Fibroblast of lung (primary cell): ENCODE measurements at places on chromosomes 5 and 9. TPM values are rescaled to one million over a fixed set of nuclear protein-coding genes. Genes with fewer than 3 reads are reported as not detected.
A peak's percentile ranks its signal among the peaks of the same experiment; 100 is the strongest.

Gene ELOVL7
- under 0.01 and 0.26 TPM in 2 replicates for total RNA-seq

Gene CDC20B
- total RNA-seq = under 0.01 TPM in 1 of 2 replicates, not detected in the other

Gene SOX30
- total RNA-seq = under 0.01 TPM in 1 of 2 replicates, not detected in the other

Gene PCDHA12
- 0.26 and 0.50 TPM in 2 replicates for total RNA-seq

- no peak for DNase-seq
Measured at GRCh38 chr9:34490760-34491159, 32.0 kb downstream of the ENHO start.

- peak; percentile 62 for DNase-seq
Measured at GRCh38 chr5:139862313-139862712, 66.7 kb downstream of the PSD2 start.

DNA sequence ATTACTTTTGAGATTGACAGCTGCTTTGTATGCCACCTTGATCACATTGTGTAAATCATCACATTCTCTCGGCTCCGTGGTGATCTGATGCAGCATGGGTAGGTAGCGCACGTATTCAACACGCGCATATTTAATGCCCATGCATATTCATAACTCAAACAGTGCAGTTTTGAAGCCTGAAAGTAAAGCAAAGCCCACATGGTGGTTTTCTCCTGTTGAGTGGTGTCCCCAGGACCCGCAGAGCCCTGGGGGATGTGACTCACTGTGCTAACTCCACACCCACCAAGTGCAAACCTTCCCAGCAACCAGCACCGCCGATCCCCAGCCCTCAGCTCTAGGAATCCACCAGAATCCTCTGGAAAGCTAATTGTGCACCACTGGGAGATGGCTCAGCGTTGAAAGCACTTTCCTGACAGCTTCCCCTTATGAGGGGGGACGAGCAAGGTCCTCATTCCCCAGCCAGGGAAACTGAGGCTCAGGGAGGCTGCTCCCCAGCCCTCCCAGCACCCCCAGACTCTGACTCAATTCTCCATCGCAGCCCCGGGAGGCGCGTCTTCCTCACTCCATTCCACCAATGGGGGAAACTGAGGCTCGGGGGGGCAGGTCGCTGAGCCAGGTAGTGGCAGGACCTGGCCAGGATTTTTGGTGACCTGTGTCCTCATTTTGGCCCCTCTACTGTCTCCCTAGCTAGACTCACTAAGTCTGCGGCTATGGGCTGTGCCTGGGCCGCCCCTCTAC lies 46.4 kb downstream of the SARDH start:
- DNase-seq = peak; percentile 57

- no peak for DNase-seq
Measured at GRCh38 chr9:116477584-116478141, 209.4 kb upstream of the TRIM32 start.

- no peak for DNase-seq
Measured at GRCh38 chr5:63573380-63573779, 388.9 kb downstream of the HTR1A start.

GRCh38 chr9:34046784-34047379 lies 1.8 kb downstream of the UBAP2 start:
- DNase-seq = no peak

DNA sequence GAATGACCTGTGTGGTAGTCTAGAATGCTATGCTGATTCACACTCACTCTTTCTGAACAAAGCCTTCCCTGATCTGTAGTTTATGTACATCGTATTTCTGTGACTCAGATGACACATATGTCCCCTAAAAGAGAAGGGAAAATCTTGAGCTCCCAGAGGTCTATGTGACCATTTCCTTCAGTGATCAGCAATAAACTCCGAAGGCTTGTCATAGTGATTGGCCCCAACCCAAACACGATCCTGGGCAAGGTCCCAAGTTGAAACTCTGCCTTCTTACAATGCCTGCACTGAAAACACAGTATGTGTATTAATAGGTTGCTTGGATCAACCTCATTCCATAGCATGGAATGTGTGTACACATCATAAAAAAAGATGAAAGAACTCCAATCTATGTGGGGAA lies 685.8 kb downstream of the MAT2B start:
- peak; percentile 74 for DNase-seq
